ENCODE measurements at places on chromosomes 6 and 20.

DNA sequence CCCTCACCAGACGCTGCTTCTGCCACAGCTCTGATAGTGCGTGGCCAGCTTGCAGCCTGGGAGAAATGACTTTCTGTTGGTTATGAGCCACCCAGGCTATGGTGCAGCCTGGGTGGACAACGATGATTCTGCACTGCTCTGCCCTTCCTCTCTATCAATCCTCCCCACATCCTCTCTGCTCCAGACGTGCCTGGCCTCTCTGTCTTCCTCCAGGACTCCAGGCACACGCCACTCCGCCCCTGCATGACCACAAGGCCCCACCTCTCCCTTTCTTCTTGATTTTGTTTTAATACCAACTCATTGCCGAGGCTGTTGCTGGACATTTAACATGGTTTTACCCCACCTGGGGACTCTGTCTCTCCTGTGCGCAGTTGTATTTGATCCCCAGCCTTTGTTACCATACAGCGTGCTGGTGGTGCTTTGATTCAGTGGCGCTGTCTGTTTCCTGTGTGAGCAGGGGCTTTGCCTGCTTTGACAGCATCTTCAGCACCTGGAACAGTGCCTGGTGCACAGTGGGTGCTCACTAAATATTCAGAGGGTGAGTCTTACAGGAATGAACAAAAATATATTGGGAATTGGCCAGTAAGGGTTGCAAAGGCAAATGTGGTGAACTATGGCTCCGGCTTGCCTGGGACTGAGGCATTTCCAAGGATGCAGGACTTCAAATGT is 280.9 kb downstream of the CDH26 start:
- DNase-seq = no peak

DNA sequence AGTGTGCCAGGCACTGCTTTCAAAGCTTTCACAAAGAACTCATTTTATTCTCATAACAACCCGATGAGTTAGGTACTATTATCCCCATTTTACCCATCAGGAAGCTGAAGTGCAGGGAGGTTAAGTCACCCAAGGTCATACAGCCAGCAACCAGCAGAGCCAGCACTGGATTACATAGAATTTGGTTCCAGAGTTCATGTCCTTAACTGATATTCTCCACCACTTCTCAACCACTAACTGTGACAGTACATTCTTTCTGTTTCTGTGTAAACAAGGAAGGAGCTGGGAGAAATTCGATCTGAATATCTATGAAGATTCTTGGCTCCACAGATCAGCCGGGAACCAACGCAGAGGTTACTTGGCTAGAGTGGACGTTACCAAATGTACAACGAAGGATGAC is 98.0 kb downstream of the KIF16B start:
- peak; percentile 72 for DNase-seq

- peak; percentile 79 for DNase-seq
Measured at GRCh38 chr6:113397236-113397635, 459.9 kb upstream of the MARCKS start.

DNA sequence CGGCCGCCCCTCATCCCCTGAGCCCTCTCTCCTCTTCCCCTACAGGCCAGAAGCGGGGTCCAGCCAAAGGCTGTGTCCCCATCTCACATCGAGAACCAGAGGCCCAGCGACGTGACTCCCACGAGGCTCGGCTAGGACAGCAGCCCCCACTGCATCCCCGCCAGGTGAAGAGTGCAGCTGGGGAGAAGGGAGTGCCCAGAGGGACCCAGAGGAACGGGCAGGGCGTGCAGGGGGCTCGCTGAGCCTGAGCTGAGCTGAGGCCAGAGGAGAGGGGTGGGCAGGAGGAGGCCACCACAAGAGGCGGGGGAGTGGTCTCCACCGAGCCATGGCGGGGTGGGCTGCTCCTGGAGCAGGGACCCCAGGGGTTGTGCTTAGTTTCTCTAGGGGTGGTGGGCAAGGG is 32.6 kb downstream of the KCNQ2 start:
- no peak for DNase-seq

DNA sequence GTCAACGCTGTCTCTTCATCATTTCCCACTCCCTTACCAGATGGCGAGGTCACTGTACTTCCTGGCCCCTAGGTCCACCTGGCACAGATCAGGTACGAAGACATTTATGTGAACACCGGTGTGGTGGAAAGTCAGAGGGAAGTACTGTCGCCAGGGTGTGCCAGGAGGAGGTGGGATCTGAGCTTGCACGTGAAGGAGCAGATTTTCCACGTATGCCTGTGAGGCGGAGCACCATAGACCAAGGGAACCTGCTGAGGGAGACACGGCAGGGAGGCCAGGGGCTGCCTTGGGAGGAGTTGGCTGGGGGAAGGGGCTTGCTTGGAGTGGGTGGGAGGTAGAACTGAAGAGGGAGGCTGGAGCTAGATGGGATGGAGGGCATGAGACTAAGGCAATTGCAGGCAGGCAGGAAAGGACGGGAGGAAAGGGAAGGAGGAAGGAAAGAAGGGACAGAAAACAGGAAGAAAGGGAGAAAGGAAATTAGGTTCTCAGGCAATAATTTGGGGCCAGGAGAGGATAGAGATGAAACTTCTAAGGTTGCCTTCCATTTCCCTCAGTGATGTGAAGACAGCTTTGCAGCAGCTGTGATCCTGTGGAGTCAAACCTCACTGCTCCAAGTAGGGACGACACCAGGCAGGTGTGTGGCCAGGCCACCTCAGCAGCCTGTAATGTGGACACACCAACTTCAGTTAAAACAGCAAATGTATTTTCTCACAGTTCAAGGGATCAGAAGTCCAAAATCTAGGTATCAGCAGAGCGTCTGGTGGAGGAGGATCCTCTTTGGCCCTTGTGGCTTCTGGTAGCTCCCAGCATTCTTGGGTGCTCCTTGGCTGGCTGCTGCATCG is 46.8 kb downstream of the CHMP4B start:
- DNase-seq = no peak

All from IMR-90 (cell line).